ENCODE measurements at places on chromosomes 11 and 22.

GRCh38 chr11:59225017-59225416, 12.3 kb upstream of the MPEG1 start:
- DNase-seq = no peak

DNA sequence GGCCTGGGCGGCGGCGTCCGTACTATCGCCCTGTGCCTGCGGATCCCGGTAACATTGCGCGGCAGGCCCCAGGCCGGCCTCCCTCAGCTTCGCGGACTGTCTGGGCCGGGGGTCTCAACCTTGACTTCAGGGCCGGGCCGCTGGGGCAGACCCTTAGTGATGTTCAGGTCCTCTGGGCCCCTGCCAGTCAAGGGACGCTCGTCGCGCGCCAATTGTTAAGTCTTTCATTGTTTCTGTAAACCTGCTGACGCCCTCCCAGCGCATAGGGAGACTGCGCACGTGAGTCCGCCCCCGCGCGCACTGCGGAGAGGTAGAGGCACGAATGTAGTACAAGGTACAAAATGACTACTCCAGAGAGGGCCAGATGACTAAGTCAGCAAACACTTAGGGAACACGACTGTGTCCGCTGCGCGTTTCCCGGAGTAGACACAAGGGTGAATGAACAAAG, 451 bp upstream of the HDHD5 start:
- DNase-seq = peak; percentile 27

GRCh38 chr11:113906038-113906437, 1.4 kb downstream of the HTR3B start:
- no peak for DNase-seq

GRCh38 chr22:44026630-44027511, 2.8 kb downstream of the PARVB start:
- no peak for DNase-seq

- DNase-seq = no peak
Observed at GRCh38 chr11:76756341-76756741, 26.8 kb upstream of the TSKU start.

GRCh38 chr11:12569499-12570425, 104.5 kb upstream of the TEAD1 start:
- no peak for DNase-seq
